T1000 (cell line): ENCODE measurements at places on chromosomes 13 and 19.
A peak's percentile ranks its signal among the peaks of the same experiment; 100 is the strongest.

GRCh38 chr19:56118666-56119581 is 2.2 kb downstream of the ZNF787 start:
- DNase-seq, result no peak

DNA sequence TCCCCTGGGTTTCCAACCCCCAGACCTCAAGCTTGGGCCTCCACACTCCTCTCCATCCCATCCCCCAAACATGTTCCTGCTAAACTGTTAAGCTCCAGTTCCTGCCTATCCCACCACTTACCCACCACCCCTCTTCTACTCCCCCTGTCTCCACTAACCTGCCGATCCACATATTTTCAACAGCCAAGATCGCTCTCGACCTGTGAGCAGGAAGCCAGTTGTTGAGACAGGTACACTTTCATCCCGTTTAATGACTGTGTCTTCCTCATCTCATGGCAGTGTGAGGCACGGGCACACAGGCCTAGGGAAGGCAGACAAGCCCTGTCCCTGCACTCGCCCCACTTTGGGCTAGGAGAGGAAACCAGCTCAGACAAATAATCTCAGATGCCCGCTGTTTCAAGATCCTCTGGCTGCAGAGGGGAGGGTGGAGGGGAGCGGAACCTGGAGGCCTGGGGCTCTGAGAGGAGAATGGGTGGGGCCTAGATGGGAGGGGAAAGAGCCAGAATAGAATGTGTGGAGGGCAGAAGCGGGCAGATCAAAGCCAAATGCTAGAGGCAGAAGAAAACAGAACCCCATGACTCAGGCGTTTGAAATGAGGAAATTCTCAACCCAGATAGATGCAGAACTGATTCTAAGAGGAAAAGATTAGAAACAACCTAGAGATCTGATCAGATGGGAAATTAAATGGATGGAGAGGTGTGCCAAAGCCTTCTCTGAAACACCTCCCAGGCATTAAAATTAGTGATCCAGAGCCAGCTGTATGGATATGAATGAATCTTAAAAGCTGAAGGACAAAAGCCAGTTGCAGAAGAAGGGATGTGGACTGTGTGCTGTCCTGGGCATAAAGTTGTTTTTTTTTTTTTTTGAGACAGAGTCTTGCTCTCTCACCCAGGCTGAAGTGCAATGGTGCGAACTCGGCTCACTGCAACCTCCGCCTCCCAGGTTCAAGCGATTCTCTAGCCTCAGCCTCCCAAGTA is 16.9 kb upstream of the CYP2S1 start:
- DNase-seq, result peak; percentile 52

GRCh38 chr13:35629026-35629425 is 152.5 kb upstream of the MAB21L1 start:
- DNase-seq, result no peak

- DNase-seq, result no peak
These were observed 36.8 kb downstream of the PPP2R1A start for GRCh38 chr19:52226652-52227051.

GRCh38 chr13:94305934-94306333 is 173.5 kb downstream of the DCT start:
- no peak for DNase-seq

DNA sequence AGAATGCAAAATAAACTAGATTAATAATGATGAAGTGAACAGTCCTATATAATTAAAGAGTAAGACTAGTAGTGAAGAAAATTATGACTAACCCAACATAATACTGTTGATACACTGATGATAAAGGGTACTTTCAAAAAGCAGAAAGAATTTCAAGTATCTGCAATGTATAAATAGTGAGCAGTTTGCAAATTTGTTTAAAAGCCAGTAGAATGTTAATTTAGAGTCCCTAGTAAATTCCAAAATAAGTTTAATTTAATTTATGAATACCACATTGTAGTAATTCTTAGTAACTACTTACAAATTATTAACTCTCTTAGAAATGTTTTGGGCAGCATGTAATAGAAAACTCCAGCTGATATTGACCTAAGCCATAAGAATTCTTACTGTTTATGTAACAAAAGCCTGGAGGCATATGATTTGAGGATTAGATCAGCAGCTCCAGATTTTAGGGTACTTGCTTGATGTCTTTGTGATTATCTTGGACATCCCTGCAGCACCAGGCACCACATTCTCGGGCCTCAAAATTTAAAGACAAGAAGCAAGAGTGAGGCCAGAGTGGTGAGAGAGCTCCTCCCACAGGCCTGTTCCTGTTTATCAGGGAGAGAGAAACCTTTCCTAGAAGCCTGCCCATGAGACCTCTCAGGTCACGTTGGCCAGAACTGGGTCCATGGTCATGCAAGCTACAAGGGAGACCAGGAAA is 67.6 kb upstream of the TDRD3 start:
- no peak for DNase-seq

DNA sequence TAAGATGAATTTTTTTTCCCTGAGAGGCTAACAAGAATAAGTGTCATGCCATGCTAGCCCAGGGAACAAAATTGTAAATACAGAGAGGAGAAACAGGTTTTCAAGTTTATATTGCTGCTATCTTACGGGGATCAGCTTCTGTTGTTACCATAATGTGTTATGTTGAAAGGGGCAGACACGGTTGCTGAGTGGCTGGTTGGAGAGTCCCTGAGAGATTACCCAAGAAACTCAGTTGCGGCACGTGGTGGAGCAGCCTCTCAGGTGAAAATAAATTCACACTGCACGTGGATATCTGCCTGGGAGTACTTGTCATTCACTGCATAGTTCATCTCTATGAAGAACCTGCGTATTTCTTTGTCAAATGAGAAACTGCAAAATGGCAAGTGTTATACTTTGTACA is 293.6 kb downstream of the TDRD3 start:
- no peak for DNase-seq

DNA sequence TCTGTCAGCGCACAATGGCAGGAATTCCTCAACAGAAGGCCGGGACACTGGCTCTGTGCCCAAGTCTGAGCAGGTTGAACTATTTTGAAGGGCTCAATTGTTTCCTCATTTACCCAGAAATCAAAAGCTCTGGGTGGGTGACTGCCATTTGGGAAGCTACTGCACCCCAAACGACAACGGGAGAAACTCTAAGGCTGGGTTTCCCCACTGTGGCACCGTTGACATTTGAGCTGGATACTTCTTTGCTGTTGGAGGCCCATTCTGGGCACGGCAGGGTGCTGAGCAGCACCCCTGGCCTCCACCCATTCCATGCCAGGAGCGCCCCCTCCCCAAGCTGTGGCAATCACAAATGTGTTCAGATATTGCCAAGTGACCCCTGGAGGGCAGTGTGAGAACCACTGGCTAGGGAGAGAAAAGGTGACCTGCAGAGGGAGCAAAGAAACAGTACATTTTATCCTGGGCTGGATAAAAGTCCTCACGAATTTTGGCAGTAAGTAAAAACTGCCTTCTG is 62.5 kb downstream of the RFX2 start:
- no peak for DNase-seq

DNA sequence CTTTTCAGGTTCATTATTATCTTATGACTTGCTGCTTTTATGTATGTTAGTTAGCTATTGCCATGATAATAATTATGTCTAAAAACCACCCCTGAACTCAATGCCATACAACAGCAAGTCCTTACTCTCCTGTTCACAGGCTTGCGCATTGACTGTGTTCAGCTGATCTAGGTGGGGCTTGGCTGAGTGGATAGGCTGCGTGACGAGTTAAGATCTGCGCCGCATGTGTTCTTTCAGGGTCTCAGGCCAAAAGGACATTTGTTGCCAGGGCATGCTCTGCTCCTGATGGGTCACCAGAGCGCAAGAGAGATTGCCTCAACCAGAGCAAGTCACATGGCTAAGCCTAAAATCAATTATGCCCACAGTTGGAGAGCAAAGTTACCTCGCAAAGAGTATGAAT is 859 bp downstream of the ZNF568 start:
- no peak for DNase-seq

- no peak for DNase-seq
These were observed 583 bp upstream of the ZNF480 start for GRCh38 chr19:52296400-52296772.

DNA sequence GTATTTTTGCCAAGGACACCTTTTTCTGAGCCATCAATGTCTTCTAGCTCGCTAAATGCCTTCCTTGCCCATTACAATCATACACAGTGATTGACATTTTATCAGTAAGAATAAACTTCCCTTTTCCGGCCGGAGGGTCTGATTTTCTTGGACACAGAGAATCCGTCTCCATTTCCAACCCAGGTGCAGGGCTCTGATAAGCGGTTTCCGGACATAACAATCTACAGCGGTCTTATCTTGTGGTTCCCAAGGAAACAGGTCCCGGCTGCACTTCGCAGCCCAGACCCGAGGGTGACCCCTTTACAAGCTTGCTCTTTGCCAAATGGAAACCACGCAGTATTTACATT is 5.1 kb upstream of the ZNF77 start:
- no peak for DNase-seq

DNA sequence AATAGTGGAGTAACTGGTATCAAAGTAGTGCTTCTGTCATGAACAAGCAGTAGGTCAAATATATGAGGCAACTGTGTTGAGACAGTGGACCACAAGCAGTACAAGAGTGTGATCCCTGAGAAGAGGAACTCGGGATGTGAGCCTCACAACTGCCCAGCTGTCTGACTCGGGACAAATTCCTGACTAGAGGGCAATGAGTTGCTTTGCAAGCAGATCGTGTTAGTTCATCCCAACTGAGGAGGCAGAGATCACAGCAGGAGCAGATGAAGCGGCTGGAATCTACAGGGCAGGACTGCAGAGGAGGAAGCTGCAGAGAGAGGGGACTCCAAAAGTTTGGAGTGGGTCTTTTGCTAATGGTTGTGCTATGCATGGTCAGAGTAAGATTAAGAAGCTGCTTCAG is 741.1 kb downstream of the DIAPH3 start:
- DNase-seq, result no peak

DNA sequence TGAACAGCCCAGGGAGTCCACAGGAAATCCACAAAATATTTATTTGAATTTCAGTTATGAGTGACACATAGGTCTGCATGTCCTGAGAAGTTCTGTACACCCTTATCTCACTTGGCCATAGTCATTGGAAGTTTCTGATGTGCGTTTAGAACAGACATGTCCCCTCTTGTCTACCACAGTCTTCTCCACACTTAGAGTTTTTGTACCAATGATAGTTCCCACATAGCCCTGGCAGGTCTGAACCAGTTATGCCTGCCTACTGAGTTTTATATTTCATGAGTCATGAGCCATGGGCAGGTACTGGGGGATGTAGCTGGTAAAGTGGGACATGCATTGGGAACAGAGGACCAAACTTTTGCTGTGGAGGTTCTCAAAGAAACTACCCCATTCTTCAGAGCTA is 11.3 kb downstream of the ZNF132 start:
- no peak for DNase-seq

DNA sequence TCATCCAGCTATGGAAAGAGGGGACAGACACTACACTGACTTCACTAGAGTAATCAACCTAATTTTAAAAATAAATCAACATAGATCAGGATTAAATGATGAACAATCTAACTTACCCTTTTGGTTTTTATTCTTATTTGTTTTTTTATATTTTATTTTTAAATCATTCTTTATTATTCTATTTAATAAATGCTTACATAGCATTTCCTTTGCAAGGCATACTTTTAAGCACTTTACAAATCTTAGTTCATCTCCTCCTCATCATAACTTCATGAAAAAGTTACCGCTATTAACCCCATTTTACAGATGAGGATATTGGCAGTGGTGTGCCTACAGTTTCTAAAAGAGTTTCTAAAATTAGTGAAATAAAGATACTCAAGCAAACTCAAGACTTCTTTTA is 380.6 kb downstream of the TBC1D4 start:
- DNase-seq, result no peak

DNA sequence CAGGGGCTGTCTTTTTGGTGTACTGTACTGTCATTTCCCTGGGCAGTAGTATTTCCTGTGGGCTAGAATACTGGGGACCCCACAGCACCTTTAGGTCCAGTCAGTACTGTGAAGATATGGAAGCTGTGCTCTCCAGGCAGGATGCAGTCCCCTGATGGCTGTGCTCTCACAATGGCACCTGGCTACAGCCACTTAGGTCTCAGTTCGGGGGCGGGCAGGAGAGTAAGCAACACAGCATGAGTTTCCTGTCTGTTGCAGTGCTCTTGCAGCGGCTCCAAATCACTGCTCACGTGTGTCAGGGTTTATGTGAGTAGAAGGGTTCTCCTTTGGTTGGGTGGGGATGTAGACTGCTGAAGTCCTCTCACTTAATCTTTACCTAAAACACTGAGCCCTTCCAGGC is 810.4 kb downstream of the DACH1 start:
- DNase-seq, result no peak

- DNase-seq, result no peak
These were observed at the start of gene B3GNT3 for GRCh38 chr19:17794731-17795494. Gene B3GNT3, plus strand, starts transcription at chr19:17795138. Its CDS starts 12,670 bp downstream, at chr19:17807808.

DNA sequence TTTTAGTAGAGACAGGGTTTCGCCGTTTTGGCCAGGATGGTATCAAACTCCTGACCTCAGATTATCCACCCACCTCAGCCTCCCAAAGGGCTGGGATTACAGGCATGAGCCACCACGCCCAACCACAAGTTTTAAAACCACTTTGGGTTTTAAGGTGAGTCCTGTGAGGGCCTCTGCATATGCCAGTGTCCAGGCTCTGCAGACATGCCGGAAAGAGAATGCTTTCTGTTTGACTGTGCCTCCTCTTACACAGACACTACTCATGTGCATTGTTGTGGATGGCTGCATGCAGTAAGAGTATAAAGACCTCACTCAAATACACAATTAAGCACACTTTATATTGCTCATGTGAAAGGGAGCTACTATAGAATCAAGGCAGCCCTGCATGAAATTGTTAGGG is 20.8 kb upstream of the SLC25A30 start:
- DNase-seq, result no peak

GRCh38 chr13:40408602-40409001 is 257.8 kb downstream of the FOXO1 start:
- no peak for DNase-seq

DNA sequence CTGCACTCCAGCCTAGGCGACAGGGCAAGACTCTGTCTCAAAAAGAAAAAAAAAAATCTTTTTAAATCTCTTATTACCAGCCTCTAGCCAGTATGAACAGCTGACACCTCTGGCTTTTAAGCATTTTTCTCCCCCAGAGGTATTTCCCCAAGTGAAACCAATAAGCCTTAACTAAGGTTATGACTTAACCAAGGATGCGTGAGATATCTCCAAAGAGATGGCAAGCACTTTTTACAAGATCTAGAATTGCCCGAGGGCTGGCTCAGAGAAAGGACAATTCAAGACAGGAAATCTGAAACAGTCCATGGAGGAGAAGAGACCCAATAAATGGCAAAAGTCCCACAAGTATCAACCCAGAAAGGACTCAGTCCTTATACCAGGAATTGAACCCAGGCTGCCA is 362.1 kb downstream of the FOXO1 start:
- DNase-seq, result no peak

DNA sequence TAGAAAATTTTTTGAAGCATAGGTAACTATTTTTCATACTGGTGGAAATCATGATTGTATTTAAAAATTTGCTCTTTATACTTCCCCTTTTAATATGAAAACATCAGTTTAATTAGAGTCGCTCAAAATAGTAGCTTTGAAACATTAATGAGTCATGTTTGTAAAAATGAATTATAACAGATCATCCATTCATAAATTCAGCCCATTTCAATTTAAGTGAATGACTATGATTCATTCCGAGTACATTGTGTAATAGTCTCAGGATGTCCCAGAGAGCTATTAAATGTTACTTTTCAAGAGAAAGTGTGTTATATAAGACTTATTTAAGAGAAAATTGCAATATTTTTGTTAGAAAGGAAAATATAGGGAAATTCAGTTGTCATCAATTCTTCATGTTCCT is 111.0 kb downstream of the FNDC3A start:
- DNase-seq, result no peak

GRCh38 chr19:7561325-7561724 is 25.8 kb downstream of the PNPLA6 start:
- DNase-seq, result no peak

GRCh38 chr19:50567882-50568727 is at the start of gene LRRC4B:
Gene LRRC4B, minus strand, starts transcription at chr19:50568435. Its CDS starts 19,597 bp downstream, at chr19:50548838.
- no peak for DNase-seq
